ENCODE measurements at places on chromosomes 5 and 9. TPM values are rescaled to one million over a fixed set of nuclear protein-coding genes. Genes with fewer than 3 reads are reported as not detected.

DNA sequence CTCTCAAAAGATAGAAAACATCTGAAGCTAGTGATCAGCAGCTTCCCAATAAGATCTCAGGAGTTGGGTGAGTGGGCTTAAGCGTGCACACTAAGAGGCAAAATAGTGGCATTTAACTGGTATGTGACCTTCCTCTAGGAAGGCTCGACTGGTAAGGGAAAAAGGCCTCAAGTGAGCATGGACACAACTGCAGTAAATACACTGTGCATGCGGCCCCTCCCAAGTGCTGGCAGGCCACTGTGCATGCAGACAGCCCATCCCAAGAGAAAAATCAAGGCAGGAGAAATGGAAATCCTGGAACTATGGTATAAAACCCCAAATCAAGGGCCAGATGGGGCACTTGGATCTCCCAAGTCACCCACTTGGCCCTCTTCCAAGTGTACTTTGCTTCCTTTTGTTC is 112.7 kb downstream of the SMC2 start:
- no peak overlapping the region for H3K27ac ChIP-seq
- no peaks in the 10 kb centered on the region for H3K4me1 ChIP-seq
- H3K36me3 ChIP-seq = no peaks in the 10 kb centered on the region
- H3K27me3 ChIP-seq = no peaks in the 10 kb centered on the region

DNA sequence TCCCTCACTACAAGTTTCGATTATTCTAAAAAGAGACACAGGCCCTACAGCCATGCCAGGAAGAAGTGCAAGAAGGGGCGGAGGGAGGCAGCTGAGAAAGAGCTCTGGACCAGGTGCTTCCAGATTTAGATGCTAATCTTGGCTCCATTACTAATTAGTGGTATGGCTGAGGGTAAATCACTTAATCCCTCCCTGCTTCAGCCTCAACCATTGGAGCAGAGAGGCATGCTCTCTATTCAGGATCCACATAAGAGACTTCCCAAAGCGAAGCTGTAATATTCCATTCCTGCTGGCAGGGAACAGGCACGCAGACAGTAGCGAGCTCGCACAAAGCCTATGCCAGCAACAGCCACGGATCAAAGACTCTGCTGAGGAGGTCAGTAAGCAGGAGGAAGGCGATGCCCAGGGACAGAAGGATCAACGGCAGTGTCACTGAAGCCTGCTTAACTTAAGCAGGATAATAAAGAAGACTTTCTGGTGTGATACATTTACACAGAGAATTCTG is 24.2 kb downstream of the LIFR start:
- H3K4me3 ChIP-seq = no peak overlapping the region
- no peak overlapping the region for H3K27ac ChIP-seq
- DNase-seq = no peak
- no peaks in the 10 kb centered on the region for H3K4me1 ChIP-seq

- no peak overlapping the region for H3K4me3 ChIP-seq
- peaks cover 6% of the 10 kb centered on the region for H3K4me1 ChIP-seq
- no peak for DNase-seq
- no peak overlapping the region for H3K27ac ChIP-seq
- peaks cover 15% of the 10 kb centered on the region for H3K36me3 ChIP-seq
Observed at GRCh38 chr5:119458911-119459632, 6.8 kb downstream of the HSD17B4 start.

DNA sequence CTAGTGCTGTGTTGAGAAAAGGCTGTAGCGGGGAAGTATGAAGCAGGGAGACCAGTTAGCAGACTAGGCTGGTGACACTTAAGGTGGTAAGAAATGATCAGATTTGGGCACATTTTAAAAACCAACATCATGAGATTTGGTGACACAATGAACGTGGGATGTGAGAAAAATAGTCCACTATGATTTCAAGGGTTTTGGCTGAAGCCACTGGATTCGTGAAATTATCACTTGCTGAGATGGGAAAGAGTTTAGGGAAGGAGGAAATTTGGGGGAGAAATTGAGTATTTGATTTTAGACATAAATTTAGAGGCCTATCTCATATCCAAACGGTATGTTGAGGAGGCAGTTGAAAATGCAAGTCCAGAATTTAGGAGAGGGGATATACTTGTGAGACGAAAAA is 23.1 kb downstream of the SKP2 start:
- no peak overlapping the region for H3K4me3 ChIP-seq
- H3K36me3 ChIP-seq = peaks cover 56% of the 10 kb centered on the region
- no peak overlapping the region for H3K27ac ChIP-seq
- peaks cover 4% of the 10 kb centered on the region for H3K4me1 ChIP-seq
- no peak for DNase-seq
- no peaks in the 10 kb centered on the region for H3K27me3 ChIP-seq

Gene CCL19
- total RNA-seq = not detected

Gene FCN1
- not detected for total RNA-seq

Gene BAAT
- not detected for total RNA-seq
